Head of caudate nucleus (tissue), 42 donors: ENCODE measurements at places on chromosomes 5 and 9.

GRCh38 chr5:141762790-141763368 is 80.8 kb upstream of the ARAP3 start:
- DNase-seq, result no peak

- no peak for DNase-seq
Observed at GRCh38 chr5:126166368-126166767, 256.8 kb upstream of the GRAMD2B start.

DNA sequence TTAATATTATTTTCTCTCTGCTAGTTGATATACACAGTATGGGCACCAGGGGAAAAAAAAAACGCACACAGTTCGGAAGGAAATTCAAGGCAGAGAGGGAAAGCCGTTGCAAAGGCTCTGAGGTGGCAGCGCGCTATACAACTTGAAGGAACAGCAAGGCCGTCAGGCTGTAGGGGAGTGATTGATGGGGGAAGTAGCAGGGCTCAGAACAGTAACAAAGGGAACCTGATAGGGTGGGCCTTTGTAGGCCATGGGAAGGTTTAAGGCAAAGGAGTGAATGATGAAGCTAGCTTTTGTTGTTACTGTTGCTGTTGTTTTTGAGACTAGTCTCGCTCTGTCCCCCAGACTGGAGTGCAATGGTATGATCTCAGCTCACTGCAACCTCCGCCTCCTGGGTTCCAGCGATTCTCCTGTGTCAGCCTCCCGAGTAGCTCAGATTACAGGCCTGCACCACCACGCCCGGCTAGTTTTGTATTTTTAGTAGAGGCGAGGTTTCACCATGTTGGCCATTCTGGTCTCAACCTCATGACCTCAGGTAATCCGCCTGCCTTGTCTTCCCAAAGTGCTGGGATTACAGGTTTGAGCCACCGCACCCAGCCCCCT is 27.0 kb downstream of the AQP7 start:
- DNase-seq, result no peak

DNA sequence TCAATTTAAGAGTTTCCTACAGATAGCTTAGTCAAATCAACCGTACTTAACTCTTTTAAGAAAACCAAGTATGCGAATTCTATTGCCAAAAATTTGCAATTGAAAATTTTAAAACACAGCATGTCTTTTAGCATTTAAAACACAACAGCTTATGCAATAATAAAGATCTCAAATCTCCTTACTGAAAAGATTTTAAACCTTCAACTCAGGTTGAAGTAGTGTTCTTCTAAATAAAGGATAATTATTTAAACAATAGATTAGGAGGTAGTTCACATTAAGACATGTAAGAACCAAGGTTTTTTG is 5.5 kb downstream of the NR3C1 start:
- no peak for DNase-seq

- no peak for DNase-seq
Observed at GRCh38 chr9:129170229-129170628, 7.8 kb downstream of the IER5L start.

- no peak for DNase-seq
Observed at GRCh38 chr5:129499208-129499852, 39.2 kb downstream of the ADAMTS19 start.

- DNase-seq, result no peak
Observed at GRCh38 chr5:124707520-124707919, 38.9 kb downstream of the ZNF608 start.
